ENCODE measurements at places on chromosomes 11 and 22.

- DNase-seq, result no peak
Measured at GRCh38 chr11:128686745-128687177, 7.1 kb upstream of the FLI1 start.

DNA sequence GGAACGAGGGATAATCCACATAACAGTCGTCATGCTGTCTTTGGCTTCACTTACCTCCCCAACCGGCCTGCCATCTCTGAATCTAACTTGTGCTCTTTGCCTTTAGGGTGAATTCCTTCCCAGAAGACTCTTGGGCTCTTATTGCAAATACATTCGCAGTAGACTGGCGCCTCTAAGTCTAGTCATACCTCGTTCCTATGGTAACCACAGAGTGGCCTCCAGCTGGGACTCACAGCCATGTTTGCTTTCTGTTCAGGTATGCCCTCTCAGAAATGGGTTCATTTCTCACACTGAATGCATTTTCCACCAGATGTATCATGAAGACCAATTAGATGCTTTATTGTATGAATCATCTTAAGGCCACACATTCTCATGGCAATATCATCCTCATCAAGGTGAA is 112.7 kb downstream of the FAR1 start:
- DNase-seq, result no peak

- no peak for DNase-seq
Measured at GRCh38 chr11:61345170-61345610, 12.2 kb downstream of the TKFC start.

GRCh38 chr22:40401532-40401931 is 31.1 kb downstream of the SGSM3 start:
- no peak for DNase-seq

GRCh38 chr22:33923660-33924246 is 3.5 kb upstream of the LARGE1 start:
- peak; percentile 71 for DNase-seq

DNA sequence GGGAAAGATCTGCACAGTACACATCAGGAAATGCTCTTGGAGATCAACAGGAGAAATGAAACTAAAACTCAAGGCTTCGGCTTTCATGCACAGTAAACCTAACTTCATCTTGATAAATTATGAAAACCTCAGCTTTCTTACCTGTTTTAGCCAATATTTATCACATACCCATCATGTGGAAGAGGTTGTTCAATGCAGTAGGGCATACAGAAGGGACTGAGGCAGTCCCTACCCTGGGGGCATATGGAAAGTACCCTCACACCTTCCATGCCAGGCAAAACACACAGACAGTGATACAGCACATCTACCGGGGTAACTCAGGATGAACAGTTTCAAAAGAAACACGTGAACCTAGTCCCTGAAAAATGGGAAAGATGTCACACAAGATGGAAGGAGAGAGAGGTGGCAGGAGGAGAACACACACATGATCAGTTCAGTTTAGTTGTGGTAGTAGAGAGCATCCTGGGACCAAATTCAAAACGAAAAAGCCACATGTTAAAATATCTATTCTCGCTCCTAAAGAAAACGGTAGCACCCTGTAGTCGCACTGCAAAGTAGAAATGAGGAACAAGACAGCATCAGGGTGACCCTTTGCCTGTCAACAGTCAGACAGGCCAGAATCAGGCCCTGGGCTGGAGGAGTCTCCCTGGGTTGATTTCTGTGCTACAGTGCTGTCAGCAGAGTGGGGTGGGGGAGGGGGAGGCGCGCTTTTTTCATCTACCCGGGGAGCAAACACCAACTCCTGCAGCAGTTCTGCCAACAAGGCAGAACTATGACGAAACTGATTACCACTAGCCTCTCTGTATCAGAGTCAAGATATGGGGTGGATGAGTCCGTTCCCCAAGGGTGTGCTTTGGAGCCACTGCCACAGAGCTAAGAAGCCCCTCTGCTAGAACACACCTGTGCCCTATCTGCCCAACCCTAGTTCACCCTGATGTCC is 1.3 kb downstream of the HIRA start:
- peak; percentile 23 for DNase-seq

- DNase-seq, result peak; percentile 24
Measured at GRCh38 chr22:50206599-50206998, 5.8 kb downstream of the SELENOO start.

GRCh38 chr11:125359130-125359529 is 136.9 kb downstream of the FEZ1 start:
- DNase-seq, result no peak

- DNase-seq, result peak; percentile 71
Measured at GRCh38 chr22:41925783-41926460, 684 bp downstream of the TNFRSF13C start.

DNA sequence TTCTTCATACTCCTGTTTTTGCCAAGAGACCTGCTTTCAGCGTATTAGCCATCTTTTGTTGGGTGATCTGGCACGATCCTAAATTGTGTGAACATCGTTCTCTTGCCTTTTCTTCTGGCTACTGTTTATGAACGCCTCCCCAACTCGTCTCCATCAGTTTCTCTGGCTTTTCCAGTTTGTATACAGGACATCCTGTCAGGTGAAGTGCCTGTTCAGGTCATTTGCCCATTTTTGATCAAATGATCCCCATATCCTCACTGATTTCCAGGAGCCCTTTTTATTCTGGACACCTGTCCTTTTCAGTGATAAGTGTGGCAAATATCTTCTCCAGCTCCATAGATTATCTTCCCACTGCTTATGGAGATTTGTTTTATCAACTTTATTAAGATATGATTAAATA is 22.5 kb upstream of the SYT8 start:
- no peak for DNase-seq

DNA sequence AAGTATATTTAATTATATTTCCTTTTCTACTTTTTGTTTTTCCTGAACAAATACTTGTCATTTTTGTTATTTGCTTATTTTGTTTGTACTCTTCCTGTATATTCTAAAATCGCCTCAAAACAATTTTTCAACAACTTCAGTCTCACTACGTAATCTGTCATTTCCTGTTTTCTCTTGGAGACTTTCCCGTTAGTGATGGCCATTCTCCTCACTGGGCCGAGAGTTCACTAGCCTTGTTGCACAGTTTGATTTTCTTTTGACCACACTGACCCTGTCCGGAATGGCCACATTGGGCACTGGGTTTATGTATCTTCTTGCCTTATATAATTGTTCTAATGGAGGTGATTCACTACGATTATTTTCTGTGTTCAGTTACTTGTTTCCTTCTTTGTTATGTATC is 726.1 kb downstream of the FAM181B start:
- DNase-seq, result no peak

DNA sequence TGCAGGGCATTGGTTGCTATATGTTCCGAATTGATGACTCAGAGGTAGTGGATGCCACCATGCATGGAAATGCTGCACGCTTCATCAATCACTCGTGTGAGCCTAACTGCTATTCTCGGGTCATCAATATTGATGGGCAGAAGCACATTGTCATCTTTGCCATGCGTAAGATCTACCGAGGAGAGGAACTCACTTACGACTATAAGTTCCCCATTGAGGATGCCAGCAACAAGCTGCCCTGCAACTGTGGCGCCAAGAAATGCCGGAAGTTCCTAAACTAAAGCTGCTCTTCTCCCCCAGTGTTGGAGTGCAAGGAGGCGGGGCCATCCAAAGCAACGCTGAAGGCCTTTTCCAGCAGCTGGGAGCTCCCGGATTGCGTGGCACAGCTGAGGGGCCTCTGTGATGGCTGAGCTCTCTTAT is 5.4 kb upstream of the TTC36 start:
- DNase-seq, result no peak

GRCh38 chr11:118006153-118006534 is 19.9 kb downstream of the IL10RA start:
- no peak for DNase-seq

GRCh38 chr11:88626216-88626615 is 288.7 kb upstream of the CTSC start:
- no peak for DNase-seq

- DNase-seq, result no peak
Measured at GRCh38 chr11:67406969-67407687, 3.2 kb downstream of the TBC1D10C start.

- no peak for DNase-seq
Measured at GRCh38 chr11:1150769-1151365, 6.9 kb upstream of the MUC5AC start.

- DNase-seq, result no peak
Measured at GRCh38 chr11:3877364-3878257, 22.1 kb downstream of the STIM1 start.

DNA sequence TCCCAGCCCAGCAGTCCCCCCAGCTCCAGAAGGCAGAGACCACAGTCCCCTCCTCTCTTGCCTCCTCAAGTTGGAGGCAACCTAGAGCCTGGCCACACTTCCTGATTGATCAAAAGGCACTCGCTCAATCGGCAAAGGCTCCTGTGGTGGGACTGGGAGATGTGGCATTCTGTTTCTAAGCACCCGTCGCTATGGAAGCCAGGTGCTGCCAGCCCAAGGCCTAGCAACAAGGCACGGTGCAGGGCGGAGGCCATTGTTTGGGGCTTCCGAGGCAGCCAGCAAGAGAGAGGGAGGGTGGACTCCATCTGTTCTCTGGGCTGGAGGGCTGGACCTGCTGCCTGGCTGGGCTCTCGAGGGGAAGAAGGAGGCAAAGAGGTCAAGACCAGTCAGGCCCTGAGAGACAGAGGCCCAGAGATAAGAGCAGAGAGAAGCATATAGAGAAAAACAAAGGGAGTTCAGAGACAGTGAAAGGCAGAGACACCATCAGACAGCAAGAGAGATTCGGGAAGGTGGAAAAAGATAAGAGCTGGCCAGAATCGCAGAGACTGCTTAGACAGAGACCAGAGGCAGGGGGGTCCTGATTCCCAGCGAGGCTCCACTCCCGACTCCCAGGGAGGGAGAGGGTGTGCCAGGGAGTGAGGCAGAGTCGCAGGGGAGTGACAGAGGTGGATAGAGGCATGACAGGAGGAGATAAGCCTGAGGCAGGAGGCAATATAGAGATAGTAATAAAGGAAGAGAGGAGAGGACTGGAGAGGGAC is 21.2 kb downstream of the PDE2A start:
- no peak for DNase-seq

- no peak for DNase-seq
Measured at GRCh38 chr11:111935317-111936039, 1.7 kb upstream of the DIXDC1 start.

DNA sequence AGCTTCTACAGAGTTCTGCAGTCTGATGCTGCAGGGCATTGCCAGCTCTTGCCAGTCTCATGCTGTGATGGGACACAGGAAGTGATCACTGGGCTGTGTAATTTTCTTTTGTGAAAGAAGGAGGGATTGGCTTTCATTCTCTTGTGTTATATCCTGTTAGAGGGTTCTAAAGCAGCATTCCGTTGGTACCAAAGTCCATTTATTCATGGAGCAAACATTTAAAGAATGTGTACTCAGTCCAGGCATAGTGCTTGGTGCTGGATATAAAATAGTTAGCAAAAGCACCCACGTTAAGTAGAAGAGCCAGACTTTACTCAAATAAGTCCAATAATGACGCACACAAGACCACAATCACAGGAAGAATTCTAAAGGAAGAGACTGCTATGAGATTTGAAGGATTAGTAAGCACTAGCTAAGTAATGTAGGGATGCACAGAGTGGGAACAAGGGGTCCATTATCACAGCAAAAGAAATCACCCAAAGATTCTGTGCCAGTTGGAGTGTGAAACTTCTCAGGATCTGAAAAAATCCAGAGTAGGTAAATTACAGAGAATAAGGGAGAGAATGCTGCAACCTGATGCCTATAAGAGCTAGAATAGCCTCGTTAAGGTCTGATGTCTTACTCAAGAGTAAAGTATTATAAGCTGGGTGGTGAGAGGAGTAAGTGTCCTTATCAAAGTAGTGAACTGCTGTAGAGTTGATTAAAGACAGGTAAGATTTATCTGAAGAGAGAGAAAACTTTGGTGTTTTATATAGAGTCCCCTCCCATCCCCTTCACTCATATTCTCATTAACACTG is 728.3 kb downstream of the METTL15 start:
- peak; percentile 97 for DNase-seq

DNA sequence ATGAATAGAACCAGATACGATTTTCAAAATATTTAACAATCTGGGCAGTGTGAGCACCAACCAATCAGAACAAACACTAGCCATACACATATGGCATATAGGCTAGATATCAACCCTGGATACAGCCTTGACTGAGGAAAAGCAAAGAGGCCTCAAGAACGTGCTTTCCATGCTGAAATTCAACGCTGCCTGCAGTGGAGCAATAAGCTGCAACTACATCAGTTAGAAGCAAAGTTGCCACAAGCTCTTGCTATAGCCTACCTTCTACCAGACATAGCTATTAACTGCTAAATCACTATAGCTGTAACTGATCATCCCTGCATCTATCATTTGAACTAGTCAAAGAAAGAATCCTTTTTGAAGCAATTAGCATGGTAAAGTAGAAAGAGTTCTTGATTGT is 42.5 kb downstream of the DENND5A start:
- DNase-seq, result no peak

- DNase-seq, result no peak
Measured at GRCh38 chr11:96218901-96219300, 124.1 kb downstream of the MAML2 start.

DNA sequence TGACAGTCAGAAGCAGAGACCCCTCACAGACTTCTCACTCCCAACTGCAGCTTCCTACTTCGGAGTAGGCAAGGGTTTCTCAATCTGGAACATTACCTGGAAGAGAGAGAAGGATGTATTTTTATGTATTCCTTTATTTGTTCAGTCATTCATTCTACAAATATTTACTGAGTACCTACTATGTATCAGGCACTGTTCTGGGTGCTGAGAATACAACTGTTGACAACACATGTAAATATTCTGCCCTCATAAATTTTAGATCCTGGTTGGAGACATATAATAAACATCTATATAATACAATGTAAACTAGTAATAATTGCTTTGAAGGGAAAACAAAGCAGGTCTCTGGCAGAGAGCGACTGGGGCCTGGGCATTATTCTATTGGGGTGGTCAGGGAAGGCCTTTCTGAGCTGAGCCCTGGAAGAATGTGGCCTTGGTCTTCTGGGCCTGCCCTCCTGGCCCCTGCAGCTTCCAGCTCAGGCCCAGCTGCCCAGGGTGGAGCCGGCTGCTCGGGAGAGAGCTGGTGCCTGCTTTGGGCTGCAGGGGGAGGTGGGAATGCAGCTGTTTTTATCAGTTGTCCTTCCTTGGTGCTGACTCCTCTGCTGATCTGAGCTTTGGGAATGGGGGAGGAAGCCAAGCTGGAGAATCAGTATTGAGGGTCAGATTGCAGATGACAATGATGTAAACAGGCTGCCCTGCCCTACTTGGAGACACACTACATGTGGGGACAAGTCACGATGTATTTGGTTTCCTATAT is 46.8 kb downstream of the PKNOX2 start:
- DNase-seq, result no peak

DNA sequence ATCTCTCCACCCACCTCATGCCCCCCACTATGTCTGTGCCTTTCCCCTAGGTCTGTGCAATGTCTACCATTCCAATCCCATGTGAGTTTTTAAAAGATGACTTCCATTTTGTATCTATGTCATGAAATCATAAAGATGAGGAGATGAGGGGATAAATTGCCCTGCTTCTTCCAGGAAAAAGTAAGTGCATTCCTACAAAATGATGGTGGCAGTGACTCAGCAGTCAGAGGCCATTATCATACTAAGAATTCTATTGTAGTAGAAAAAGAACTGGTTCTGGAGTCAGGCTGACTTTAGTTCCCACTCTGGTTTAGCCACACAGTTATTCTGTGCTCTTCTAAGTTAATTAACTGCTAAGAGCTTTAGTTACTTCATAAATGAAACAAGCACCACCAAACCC is 89.6 kb upstream of the API5 start:
- DNase-seq, result no peak
